Type B pancreatic cell (in vitro differentiated cells): ENCODE measurements at places on chromosomes 12 and 14. TPM values are rescaled to one million over a fixed set of nuclear protein-coding genes. Genes with fewer than 3 reads are reported as not detected.

- no peak for DNase-seq
Measured at GRCh38 chr12:47797441-47797840, 22.3 kb downstream of the HDAC7 start.

Gene SLCO1A2
- 0.82 and 10.7 TPM in 2 replicates for total RNA-seq

DNA sequence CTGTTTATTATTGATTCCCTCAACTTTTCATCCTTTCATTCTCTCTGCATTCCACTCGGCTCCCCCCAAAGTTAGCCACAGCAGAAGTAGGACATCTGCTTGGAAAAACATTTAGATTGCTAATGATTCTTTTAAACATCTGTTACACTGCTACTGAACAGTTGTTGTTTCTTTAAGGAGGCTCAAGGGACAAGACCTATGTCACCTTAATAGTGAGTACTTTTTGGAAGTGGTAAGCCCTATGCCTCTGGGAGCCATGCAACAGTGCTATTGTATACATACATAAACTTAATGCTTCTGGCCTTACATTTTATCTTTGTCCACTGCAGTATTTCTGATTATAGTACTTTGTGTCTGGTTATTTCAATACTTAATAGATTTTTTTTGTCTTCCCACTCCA, 628.2 kb upstream of the FOXG1 start:
- DNase-seq: no peak

- no peak for DNase-seq
Measured at GRCh38 chr12:6770094-6770493, 2.2 kb upstream of the LAG3 start.

Gene FBXO21
- total RNA-seq: 53.3 and 64.0 TPM in 2 replicates

DNA sequence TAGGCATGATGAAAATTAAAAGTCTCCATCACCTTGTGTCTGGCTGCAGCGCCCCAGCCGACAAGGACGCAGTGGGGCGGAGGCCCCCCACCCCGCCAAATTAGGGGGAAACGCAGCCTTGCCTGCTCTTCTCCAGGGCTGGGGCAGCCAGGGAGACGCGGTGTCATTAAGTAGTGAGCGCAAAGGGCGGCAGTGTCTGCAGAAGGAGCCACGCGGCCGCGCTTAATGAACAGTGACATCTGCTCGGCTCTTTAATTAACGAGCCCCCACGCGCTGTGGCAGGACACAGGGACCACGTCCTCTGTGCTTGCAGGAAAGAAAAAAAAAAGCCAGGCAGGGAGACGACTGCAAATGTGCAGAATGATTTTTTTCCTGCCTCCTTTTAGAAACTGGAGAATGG, 93.4 kb upstream of the NCOR2 start:
- DNase-seq: no peak
